ENCODE measurements at places on chromosomes 2 and 18.

GRCh38 chr2:101985101-101985792, 6.5 kb upstream of the IL1R2 start:
- DNase-seq = no peak

DNA sequence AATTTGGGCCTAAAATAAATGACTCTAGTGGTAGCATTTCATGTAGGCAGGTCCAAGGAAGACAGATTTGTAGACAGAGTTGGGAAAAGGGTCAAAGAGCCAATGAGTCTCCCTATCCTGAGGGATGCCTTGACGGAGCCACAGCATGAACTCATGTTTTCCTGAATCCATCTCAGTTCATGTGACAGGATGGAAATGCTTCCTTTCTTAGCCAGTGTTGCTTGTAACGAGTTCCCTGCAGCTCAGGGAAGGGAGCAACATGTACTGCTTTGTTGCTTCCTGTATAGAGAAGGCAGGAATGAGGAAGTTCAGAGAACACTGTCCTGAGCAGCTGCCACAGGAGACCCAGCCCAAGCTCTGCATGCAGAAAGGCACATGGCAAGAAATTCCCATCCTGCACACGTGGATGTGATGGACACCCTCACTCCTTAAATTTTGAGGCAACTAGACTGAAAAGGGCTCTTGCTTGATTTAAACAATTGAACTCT, 27.9 kb downstream of the TMEM17 start:
- DNase-seq = peak; percentile 40

GRCh38 chr2:27071990-27072830, 756 bp upstream of the OST4 start:
- DNase-seq = peak; percentile 41

DNA sequence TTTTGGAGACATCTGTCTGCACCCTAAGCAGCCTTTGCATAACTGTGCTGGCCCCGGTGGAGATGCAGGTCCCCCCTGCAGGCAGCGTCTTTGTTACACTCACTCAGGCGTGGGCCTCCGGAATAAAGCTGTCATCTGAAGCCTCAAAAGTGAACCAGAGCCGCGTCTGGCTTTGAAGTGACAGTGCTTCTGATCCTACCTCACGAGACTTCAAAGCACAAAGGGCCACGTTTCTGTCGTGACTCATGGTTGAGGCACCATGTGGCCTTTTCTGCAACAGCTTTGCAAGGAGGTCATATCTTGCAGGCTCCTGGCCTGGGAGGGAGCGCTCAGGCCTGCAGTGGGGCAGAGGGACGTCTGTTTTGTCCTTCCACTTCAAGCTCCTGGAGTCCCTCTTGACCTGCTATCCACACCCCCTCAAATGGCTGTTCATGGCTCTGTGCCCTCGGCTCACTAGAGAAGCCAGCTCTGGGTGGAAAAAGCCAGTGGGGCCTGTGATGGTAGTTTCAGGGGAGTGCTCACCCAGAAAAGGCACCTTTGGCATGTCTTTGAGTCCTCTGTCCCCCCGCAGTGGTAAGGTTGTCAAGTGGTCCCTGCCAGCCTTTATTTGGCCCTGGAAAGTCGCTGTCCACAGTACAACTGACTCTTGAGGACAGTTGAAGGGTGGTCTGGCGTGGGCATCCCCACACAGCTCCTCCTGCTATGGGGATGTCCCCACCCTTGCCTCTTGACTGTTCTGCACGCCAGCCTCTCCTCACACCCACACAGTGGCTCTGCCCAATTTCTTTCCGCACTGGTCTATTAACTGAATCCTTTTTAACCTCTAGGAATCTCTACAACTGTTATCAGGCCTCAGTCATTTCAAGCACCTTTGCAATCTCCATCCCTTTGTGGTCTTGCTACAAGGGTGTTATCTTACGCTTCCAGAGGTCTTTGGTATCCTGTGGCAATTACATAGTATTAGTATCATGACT, 19.3 kb downstream of the GPR55 start:
- no peak for DNase-seq

DNA sequence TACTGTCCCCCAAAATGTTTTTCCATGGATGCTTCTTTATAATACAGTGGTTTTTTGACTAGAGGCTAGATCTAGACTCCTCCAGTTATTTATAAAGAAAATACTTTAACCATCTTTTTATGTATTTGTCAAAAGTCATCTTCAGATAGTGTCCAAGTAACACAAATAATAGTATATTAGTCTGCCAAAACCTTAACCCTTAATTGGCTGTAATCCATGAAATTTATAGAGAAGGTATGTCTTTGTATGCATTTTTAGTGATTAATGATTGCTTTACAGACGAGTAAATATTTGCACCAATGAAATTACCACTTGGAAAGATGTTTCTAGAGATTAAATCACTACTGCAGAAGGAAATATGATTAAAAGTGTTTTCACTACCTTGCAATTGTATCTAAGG, 451.8 kb upstream of the NRXN1 start:
- DNase-seq = no peak

DNA sequence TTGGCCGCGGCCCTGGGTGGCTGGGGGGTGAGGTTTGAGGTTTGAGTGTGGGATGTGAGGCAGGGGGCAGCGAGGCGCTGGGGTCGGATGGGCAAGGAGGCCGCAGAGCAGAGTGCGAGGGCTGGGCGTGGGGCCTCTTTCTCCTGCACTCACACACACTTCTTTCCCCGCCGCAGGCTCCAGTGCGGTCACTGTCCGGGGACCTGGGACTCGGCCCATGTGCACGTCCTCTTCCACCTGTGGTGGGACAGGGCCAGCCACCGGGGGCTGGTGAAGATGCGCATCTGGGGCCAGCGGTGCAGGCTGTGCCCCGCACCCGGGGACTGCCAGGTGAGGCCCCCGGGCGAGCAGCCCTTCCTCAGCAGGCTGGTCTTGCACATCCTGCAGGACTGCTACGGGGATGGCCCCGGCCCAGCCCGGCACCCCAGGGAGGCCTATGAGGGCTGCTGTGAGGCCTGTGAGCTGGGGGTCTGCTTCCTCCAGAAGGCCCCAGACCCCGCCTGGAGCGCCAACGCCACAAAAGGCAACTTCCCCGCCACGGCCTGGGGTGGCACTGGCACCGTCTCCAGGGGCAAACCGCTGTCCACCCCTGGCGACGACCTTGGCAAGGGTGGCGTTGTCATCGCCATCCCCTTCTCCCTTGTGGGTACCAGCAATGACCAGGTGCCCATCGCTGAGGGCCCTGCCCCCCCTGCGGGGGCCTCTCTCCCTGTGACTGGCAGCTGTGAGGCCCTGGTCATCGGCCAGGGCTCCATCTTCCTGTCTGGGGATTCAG, 2.2 kb downstream of the RTP5 start:
- DNase-seq = no peak
